ENCODE measurements at places on chromosomes 2 and 18.

DNA sequence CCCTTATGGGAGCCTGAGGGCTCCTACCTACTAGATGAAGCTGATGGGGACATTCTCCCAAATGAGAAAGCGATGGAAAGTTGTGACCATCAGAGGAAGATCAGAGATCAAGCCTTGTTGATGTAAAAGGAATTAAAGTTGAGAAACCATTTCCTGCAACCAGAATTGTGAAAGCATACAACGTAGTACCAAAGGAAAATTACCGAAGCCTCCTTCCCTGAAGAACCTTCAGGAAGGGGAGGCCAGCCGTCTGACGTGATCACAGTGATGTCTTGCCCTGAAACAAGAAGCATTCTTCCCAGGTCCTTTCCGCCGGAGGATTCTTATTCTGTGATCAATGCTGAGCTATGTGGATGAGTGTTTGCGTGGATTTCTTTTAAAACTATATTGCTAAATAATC lies 211.6 kb upstream of the TNP1 start:
- DNase-seq, result no peak

DNA sequence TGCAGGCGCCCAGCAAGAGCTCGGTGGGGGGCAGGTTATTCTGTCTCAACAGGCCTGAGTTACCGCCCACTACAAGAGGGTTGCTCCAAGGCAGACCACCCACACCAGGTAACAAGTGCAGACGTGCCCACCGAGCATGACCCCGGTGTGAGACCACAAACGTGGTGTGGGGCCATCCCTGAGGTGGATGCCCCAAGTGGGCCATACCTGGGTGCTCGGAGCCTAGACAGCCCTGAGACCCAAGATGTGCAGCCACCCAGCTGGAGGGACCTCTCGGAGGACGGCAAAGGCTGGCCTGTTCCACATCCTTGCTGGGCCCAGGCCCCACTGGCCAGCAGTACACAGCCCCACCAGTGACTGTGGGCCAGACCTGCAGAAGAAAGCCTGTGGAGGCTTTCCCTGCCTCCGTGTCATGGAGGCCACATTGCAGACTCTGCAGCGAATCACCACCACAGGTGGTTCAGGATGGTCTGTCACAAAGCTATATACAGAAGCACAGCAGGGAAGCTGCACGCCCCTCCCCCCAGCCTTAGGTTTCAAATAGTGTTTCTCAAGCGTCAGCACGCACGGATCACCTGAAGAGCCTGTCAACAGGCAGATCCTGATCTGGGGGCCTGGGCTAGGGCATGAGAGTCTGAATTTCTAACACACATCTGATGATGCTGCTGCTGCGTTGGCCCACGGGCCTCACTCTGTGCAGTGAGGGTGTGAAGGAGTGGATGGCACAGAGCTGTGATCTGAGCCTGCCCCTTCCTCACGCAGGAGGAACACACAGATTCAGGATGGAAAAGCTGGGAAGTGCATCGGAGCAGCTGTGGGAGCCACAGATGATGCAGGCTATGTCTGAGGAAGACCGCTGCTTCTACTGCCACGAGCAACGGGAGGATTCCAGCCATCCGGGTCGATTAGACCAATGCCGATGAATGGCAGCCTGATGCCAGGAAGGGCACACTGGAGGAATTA lies 96.8 kb downstream of the UXS1 start:
- no peak for DNase-seq

GRCh38 chr2:8271461-8271860 lies 410.4 kb upstream of the ID2 start:
- no peak for DNase-seq

- no peak for DNase-seq
Observed at GRCh38 chr18:48077291-48077690, 146.8 kb upstream of the SMAD2 start.

- DNase-seq, result no peak
Observed at GRCh38 chr18:79315596-79315995, 80.1 kb upstream of the NFATC1 start.

DNA sequence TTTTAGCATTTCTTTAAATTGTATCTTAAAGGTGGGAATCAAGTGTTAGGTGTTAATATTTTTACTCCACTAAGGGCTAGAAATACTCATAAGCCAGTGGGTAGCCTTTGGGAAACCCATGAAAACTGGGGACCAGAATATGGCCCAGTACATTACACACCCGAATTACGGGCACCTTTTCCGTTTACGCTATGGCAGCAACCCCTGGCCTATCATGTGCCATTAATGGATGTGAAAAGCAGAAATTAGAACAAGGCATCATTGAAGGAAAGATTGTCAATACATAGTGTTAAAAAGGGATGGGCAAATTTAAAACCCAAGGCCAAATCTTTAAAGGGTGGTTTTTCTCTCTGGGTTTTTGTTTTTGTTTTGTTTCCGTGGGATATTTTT lies 781 bp downstream of the FARP2 start:
- no peak for DNase-seq

GRCh38 chr2:241894056-241894641 lies 24.6 kb downstream of the RTP5 start:
- peak; percentile 75 for DNase-seq

- no peak for DNase-seq
Observed at GRCh38 chr2:3647831-3648651, 10.0 kb upstream of the ALLC start.

DNA sequence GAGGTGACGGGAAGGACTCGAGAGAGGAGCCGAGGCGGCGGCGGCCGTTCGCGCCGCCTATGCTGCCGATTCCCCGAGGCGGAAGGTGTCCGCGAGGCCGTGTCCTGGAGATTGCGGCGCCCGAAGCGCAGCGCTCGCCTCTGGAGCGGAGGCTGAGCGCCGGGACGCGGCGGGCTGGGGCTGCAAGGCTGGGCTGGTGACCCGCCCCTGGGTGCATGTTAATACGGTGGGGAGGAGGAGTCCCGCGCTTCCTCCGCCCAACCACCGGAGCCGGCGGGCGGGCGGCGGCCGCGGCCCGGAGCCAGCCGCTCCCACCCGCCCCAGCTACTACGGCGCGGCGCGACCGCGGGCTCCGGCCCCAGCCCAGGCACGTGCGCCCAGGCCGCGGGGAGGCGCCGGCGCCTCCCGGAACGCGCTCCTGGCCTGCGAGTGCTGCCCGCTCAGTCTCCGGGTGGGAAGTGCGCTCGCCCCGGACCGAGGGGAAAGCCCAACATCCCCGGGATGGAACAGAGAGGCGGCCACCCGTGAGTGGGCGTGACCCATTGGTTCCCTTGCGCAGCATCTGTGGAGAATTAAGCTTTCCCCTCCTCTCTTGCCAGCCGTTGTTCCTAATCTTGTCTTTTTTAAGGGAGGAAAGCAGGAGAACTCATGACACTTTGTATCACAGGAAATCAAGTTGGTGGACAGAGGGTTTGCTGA lies at the start of gene DLGAP1:
TSS of gene DLGAP1 (minus strand) at position 195 of the 699 bp plus-strand sequence.
- no peak for DNase-seq

DNA sequence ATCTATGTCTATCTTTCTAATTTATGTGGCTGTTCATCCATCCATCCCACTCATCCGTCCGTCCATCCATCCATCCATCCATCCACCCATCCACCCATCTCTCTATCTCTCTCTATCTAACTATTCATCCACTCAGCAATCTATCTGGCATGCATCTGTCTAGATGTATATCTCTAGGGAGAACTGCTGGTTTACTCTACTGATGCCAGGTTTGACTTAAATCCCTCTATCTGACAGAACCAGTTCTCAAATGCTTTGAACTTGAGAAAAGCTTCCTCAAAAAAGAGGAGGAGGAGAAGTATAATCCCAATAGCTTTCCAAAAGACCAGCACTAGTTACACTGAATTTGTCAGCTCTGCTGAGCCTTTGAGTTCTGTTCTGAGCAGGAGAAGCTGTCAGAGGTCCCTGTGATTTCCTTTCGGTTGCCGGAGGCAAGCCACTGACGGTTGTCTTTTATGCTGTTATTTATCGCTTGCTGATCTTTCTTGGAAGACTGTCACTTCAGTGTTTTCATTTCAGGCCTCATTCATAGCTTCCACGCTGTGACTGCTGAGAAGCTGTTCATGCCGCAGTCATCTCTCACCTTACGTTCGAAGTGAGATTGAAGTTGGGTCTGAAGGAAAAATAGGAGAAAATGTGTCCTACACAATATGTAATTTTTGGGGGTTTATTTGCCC lies 129.4 kb upstream of the UXS1 start:
- no peak for DNase-seq

DNA sequence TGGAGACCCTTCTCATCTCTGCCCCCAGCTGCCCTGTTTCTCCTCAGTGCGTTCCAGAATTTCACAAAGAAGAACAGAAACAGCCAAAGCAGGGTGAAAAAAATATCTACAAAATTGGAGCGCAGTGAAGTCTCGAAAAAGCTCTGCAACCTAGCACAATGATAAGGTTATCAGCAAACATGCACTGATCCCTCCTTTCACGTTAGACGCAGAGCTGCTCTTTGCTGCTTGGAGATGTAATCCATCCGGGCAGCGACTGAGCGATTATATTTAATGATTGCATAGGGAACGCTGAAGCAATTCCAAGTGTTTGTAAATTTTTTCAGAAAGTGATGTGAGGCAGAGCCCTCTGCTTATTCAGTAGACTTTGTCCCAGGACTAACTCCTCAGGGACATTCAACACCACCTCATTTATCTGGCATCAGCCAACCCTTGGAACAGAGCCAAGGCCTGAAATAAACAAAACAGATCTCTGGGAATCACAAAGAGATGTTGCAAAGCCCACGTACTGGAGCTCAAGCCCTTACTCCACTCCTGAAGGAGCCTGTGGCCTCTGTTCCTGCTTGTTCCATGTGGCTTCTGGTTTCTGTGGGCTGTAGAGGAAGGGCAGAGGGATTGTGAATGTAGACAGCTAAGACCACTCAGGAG lies 172.6 kb upstream of the BCL2L11 start:
- no peak for DNase-seq
